ENCODE measurements at places on chromosomes 3 and 15.

- DNase-seq: no peak
Observed at GRCh38 chr3:34285827-34286188, 487.4 kb downstream of the PDCD6IP start.

GRCh38 chr3:23421811-23422516 lies 218.8 kb downstream of the UBE2E2 start:
- no peak for DNase-seq

- DNase-seq: no peak
Observed at GRCh38 chr3:194683380-194683779, 2.3 kb upstream of the FAM43A start.

- DNase-seq: no peak
Observed at GRCh38 chr15:23616536-23616935, 31.1 kb downstream of the MAGEL2 start.

GRCh38 chr15:81021321-81021720 lies 20.6 kb downstream of the TLNRD1 start:
- DNase-seq: no peak

DNA sequence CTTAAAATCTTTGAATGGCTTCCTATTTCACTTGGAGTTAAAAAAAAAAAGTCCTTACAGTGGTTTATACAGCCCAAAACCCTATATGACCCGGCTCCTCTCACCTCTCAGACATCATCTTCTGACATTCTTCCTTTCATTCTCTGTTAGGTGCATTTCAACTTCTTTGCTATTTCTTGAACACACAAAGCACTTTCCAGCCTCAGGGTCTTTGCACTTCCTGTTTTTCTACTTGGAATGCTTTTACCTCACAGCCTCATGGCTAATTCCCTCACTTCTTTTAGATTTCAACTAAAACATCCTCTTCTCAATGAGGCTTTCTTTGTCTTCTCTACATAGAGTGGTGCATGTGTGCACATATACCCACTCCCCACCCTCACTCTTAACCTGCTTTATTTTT lies 91.0 kb upstream of the MB21D2 start:
- no peak for DNase-seq

GRCh38 chr3:13951184-13951583 lies 71.3 kb upstream of the WNT7A start:
- DNase-seq: no peak

Data from activated naive CD4-positive, alpha-beta T cell (primary cell).